ENCODE measurements at places on chromosomes 1 and 21. TPM values are rescaled to one million over a fixed set of nuclear protein-coding genes. Genes with fewer than 3 reads are reported as not detected.

Gene ATAD3C
- 1.0 TPM for total RNA-seq

Gene CRNN
- not detected for total RNA-seq

Gene B3GALT5
- total RNA-seq: not detected

Gene FAM131C
- 6.0 TPM for total RNA-seq

- H3K36me3 ChIP-seq: peaks cover 41% of the 10 kb centered on the region
- no peaks in the 10 kb centered on the region for H3K27me3 ChIP-seq
- H3K4me3 ChIP-seq: no peak overlapping the region
- no peak for DNase-seq
- H3K4me1 ChIP-seq: peaks cover 69% of the 10 kb centered on the region
These were observed 4.8 kb downstream of the NFYC start for GRCh38 chr1:40696294-40696693.

- H3K27ac ChIP-seq: no peak overlapping the region
- H3K36me3 ChIP-seq: no peaks in the 10 kb centered on the region
- peak; percentile 59 for DNase-seq
- peaks cover 16% of the 10 kb centered on the region for H3K4me1 ChIP-seq
- no peak overlapping the region for H3K4me3 ChIP-seq
These were observed 27.7 kb downstream of the PIGP start for GRCh38 chr21:37045149-37045548.

GRCh38 chr1:186443638-186444037 lies 17.3 kb downstream of the PDC start:
- H3K27ac ChIP-seq: no peak overlapping the region
- H3K4me3 ChIP-seq: no peak overlapping the region
- peaks cover 5% of the 10 kb centered on the region for H3K4me1 ChIP-seq
- no peaks in the 10 kb centered on the region for H3K36me3 ChIP-seq
- no peak for DNase-seq

GRCh38 chr1:150622303-150622975 lies 7.0 kb downstream of the ENSA start:
- no peak for DNase-seq
- peaks cover 66% of the 10 kb centered on the region for H3K36me3 ChIP-seq
- H3K4me1 ChIP-seq: peaks cover 48% of the 10 kb centered on the region

DNA sequence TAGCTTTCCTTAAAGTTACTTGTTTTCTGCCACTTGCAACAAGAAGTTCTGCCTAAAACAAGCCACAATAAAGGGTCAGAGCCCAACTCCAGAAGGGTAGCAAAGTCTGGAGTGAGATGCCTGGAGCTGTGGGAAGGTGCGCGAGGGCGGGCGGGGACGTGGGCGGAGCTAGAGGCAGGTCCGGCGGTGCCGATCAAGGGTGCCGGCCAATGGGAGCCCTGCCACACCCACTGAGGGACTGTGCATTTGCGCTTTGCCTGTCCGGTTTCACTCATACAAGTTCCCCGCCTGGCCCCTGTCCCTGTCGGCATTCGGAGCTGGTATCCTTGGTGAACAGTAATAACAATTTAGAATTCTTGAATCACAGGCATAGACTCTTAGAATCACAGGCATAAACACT lies 732.4 kb downstream of the MATN1 start:
- no peaks in the 10 kb centered on the region for H3K27me3 ChIP-seq
- H3K4me1 ChIP-seq: no peaks in the 10 kb centered on the region
- no peak for DNase-seq
- no peak overlapping the region for H3K4me3 ChIP-seq
- peaks cover 2% of the 10 kb centered on the region for H3K36me3 ChIP-seq

- no peak overlapping the region for H3K27ac ChIP-seq
- no peak overlapping the region for H3K4me3 ChIP-seq
- H3K36me3 ChIP-seq: no peaks in the 10 kb centered on the region
- peaks cover 14% of the 10 kb centered on the region for H3K27me3 ChIP-seq
These were observed 11.0 kb downstream of the GSTM5 start for GRCh38 chr1:109722908-109723691.
